ENCODE measurements at places on chromosomes 6 and 20.

DNA sequence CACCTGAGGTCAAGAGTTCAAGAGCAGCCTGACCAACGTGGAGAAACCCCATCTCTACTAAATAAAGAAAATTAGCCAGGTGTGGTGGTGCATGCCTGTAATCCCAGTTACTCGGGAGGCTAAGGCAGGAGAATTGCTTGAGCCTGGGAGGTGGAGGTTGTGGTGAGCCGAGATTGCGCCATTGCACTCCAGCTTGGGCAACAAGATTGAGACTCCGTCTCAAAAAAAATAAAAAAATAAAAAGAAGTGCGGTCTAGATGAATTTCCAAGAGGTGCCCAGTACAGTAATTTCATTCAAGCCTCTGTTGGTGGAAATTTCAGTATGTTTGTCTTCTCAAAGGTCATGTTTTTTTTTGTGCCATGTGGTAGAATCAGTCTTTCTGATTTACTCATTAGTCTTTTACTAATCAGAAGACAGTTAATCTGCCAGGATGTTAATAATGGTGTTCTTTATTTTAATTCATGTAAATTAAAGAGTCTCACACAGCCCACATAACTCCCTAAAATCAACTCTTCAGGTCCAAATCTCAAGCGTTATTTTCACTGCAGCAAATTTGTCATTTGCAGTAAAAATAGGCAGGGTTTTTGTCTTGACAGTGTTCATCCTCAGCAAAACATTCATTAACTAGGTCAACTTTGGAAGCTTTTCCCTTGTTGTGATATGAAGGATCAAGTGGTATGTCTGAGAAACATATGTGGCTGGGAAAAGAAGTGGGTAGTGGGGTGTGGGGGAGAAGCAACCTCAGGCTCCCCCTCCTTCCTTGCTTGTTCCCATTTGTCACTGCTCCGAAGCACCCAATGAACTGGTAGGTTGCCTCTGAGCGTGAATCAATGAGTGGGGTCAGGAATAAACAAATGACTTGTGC is 13.3 kb downstream of the TP53INP2 start:
- DNase-seq = no peak

DNA sequence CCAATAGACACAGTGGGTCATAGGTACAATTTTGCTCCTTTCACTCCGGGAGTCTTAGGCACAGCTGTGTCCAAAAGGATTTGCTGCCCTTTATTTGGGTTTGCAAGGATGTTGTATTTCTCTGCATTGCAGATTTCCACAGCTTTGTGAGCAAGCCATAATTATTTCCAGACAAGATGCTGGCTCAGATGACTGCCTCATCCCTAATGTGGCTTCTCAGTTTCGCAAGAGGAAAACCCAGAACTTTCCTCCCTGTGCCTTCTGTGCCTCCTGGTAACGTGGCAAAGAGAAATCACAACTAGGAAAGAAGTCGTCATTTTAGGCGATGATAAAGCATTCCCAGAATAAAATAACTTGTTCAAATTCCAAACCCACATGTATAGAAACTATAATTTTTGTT is 33.7 kb downstream of the FAM50B start:
- no peak for DNase-seq

DNA sequence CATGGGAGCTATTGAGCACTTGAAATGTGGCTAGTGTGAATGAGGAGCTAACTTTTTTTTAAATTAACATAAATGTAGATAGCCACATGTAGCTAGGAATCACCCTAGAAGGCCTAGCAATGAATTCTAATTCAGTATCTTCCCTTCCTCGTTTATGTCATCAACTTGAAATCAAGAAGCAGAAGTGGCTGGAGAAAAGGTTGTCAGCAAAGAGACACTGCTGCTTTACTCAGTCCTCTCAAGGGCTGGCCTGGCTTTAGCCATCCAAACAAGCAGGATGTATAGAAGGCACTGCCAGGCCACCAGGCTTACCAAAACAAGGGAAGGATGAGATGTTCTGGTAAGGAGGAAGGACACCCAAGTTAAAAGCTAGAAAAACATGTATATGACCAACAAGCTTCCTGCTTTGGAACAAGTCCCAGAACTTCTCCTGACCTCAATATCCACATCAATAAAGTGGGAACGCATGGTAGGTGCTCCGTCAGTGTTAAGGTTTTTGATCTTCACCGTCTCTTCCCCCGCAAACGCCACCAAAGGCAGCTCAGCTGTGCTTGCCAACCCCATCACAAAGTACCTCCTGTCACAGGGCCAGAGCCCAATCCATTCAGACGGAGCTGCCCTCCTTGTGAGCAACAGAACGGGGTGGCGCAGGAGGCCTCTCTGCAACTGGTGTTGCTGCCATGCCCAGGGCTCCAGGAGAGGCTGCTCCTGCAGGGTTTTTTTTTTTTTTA is 235.8 kb upstream of the RIN2 start:
- DNase-seq = no peak

- DNase-seq = no peak
These were observed 159.5 kb upstream of the MAFB start for GRCh38 chr20:40848526-40848925.

DNA sequence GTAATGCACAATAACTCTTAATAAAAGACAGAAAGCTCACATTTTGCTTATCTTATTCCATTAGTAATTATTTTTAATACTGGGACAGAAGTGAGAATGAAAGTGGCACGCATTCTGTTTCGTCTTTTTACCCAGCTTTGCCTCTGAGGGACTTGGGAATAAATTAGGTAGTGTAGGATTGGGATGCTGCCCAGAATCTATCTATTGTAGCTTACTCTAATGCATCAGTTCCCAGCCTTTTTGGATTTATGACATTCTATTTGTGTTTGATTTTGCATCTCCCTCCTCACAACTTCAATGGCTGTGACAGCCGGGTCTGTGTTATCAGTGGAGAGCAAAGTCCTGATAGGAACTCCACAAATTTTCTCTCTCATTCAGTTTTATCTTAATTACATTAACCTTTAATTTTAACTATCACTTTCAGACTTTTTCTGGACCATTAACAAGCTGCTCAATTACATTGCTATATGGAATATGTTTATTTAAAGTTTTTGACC is 62.9 kb upstream of the TULP4 start:
- no peak for DNase-seq

DNA sequence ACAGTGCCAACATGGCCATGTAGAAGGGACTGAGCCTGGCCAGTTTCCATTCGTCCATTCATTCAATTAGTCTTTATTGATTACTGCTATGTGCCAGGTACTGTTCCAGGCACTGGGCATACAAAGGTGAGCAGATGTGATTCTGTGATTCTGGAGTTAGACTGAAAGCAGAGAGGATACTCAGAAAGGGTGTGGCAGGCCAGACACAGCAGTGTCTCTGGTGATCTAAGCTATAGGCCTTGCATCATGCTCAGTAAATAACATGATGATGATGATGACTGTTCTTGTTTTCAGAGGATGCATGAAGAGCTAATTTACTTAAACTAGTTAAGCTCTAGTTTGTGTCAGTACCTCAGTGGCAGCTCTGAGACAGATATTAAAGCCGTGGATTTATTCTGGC is 31.4 kb upstream of the FUCA2 start:
- no peak for DNase-seq

- no peak for DNase-seq
These were observed 112.3 kb upstream of the ESR1 start for GRCh38 chr6:151695156-151695555.

DNA sequence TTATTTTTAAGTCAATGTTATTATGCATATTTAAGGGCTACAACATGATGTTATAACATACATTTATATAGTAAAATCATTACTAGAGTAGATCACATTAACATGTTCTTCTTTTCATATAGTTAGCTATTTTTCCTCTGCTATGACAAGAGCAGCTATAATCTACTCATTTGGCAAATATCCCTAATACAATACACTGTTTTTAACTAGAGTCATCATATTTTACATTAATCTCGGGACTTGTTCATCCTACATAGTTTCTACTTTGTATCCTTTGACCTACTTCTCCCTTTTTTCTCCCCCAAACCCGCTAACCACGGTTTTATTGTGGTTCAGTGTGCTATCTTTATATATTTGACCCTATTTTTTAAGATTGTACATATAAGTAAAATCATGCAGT is 249.0 kb downstream of the EPM2A start:
- DNase-seq = no peak

All from activated T-cell treated with anti-CD3 and anti-CD28 coated beads, Interleukin-2, amount 50 U/mL, for 1 hour (primary cell).